ENCODE measurements at places on chromosomes 4 and X. TPM values are rescaled to one million over a fixed set of nuclear protein-coding genes. Genes with fewer than 3 reads are reported as not detected.

FHDC1 gene
- total RNA-seq: 0.20 TPM

GRCh38 chr4:76563454-76564122, 128.6 kb downstream of the SHROOM3 start:
- no peak overlapping the region for H3K4me3 ChIP-seq
- no peak overlapping the region for H3K27ac ChIP-seq
- H3K4me1 ChIP-seq: no peaks in the 10 kb centered on the region
- no peak for DNase-seq
- no peaks in the 10 kb centered on the region for H3K27me3 ChIP-seq

MAP7D2 gene
- not detected for total RNA-seq

DNA sequence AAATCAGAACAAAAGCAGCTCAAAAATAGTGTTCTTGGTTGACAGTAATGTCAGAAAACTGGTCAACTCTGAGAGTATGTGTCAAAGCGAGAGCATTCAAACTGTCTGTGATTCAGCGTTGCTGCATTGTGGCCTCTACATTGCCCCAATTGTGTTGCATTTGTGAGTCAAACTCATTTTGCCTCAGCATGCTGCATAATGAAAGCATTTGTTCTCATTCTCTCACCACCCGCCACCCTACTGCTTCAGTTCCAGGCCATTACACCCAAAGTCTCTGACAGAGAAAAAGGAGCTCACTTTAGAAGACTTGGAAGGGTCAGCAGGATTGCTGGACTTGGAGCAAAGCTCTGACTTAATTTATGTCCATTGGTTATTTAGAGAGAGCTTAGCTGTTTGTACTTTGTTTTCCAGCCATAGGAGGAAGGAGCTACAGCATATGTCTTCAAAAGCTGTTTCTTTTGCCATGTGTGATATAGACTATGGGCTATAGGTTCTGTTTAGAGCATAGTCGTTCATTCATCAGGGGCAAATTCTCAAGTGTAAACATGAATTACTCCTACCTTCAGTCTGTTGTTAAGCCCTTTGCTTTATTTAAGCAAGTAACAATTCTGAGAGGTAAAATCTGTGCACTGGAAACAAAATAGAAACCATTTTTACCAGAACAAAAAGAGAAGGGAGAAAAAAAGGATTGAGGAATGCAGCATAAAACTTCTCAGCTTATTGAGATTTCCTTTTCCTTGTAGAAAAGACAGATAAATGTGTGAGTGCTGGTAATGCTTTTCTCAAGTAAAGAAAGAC, 153.4 kb upstream of the ANK2 start:
- peaks cover 4% of the 10 kb centered on the region for H3K27me3 ChIP-seq
- DNase-seq: no peak
- H3K4me1 ChIP-seq: no peaks in the 10 kb centered on the region
- H3K27ac ChIP-seq: no peak overlapping the region

PAGE4 gene
- total RNA-seq: not detected
